ENCODE measurements at places on chromosomes 6 and 20. TPM values are rescaled to one million over a fixed set of nuclear protein-coding genes. Genes with fewer than 3 reads are reported as not detected.

Gene RNGTT
- 22.1 TPM for total RNA-seq

Gene PACRG
- not detected for total RNA-seq

Gene RSPO3
- not detected for total RNA-seq

Gene PPIL6
- 0.36 TPM for total RNA-seq

Gene SOBP
- total RNA-seq: 1.6 TPM

Gene VNN1
- total RNA-seq: not detected

Gene ELOVL2
- total RNA-seq: not detected

Gene DSN1
- total RNA-seq: 22.3 TPM

Gene ALDH8A1
- total RNA-seq: 0.84 TPM

Gene EMILIN3
- total RNA-seq: not detected

Gene ARFGEF3
- 0.55 TPM for total RNA-seq
